C1 segment of cervical spinal cord (tissue), 14 donors: ENCODE measurements at places on chromosomes 1 and 21.

- no peak for DNase-seq
Measured at GRCh38 chr1:30412241-30413110, 310.9 kb downstream of the MATN1 start.

DNA sequence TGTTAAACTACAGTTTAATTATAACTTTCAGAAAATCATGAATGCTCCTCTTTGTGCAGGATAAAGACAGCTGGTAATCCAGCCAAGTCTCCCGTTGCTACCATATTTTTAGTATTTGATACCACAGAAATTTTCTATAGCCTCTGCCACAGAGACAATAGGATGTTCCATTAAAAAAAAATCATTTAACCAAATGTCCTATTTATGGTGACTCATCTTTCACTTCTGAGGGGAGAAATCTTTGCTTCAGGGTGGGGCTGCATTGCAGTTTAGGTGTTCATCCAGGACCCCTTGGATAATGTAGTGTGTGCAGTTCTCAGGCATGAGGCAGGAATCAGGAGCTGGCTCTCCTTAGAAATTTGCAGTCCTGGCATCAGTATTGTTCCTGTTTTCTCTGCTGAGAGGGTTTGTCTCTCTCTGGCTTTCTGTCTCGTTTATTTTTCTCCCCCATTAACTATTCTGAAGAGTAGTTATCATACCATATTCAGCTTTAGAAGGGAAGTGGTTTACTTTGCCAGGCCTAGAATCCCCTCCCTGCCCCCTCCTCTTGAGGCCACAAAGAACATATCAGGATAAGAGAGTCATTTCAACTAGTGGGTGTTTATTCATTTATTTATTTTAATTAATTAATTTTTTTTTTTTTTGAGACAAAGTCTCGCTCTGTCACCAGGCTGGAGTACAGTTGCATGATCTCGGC lies 3.1 kb downstream of the PRUNE1 start:
- DNase-seq: no peak

- DNase-seq: no peak
Measured at GRCh38 chr21:37700641-37701202, 215.5 kb downstream of the KCNJ6 start.

DNA sequence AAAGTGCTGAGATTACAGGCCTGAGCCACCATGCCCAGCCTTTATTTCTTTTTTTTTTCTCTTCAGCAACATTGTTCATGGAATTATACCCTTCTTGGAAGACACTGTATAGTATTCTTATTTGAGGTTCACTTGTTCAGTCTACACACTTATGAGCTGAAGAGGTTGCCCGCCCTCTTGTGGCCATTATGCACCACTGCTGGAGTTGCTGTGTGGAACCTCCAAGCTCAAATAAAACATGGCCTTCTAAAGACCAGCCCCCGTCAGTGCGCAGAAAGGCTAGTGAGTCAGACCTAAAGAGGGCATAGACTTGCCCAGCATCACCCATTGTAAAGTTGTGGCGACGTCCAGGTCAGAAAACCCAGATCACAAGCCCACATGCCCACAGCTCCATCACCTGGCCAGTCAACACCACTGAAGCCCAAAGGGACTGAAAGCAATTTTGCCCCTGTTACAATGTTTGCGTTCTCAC lies 20.4 kb downstream of the LURAP1 start:
- DNase-seq: peak; percentile 60

GRCh38 chr1:218846181-218846580 lies 327.5 kb upstream of the LYPLAL1 start:
- DNase-seq: no peak

DNA sequence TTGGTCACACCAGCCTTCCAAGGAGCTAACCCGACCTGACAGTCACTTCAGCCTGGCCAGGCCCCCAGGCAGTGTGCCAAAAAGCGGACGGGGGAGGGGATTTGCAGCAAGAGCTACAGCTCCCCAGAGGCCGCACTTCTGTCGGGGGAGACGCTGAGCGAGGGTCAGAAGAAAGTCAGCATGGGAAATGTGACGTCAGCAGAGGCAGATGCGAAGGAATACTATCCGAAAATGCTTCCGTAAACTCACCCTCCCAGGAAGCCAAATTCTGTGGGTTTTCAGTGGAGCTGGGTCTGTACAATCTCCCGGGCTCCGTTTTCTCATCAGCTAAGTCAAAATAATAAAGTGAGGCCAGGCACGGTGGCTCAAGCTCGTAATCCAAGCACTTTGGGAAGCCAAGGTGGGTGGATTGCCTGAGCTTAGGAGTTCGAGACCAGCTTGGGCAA lies 28.5 kb upstream of the ECE1 start:
- no peak for DNase-seq

- no peak for DNase-seq
Measured at GRCh38 chr1:26811057-26811456, 15.4 kb upstream of the ZDHHC18 start.

- DNase-seq: peak; percentile 66
Measured at GRCh38 chr1:2091611-2092604, 41.7 kb downstream of the PRKCZ start.

DNA sequence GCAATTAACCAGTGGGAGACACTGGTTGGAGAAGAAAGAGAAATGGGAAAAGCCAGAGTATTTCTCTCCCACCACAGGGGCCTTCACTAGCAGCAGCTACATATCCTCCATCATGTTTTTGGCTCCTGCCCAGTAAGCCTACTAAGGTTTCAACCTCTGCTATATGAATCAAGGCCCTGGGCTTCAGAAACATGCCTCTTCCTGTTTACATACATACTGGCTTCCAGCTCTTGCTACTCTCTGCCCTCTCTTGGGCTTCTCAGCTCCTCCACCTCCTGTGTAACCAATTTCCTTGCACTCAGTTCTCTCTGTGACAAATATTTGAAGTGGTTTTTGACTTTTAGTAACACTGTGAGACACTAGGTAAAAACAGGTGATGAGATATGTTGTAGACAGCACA lies 80.8 kb downstream of the LRRC7 start:
- no peak for DNase-seq
